ENCODE measurements at places on chromosomes 6 and 20.

- DNase-seq = peak; percentile 19
Measured at GRCh38 chr20:47066484-47067270, 172.0 kb downstream of the EYA2 start.

- no peak for DNase-seq
Measured at GRCh38 chr6:154487367-154488247, 22.9 kb downstream of the CNKSR3 start.

DNA sequence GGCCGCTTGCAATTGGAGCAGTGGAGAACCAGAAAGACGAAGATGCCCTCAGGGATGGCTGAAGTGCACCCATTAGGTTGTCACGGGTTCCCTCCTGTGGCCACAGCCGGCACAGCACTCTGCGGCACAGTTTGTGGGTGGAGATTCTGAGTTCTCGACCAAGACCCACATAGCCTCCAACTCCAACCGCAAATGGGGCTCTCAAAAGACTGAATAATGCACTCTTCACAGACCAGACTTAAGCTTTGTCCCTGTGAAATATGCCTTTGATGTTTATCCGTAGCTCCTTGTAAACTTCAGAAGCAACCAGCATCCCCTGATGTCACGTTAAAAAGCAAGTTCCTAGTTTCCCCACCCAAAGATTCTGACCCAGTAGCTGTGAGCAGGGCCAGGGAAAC, 934 bp upstream of the CST9 start:
- DNase-seq = peak; percentile 95

DNA sequence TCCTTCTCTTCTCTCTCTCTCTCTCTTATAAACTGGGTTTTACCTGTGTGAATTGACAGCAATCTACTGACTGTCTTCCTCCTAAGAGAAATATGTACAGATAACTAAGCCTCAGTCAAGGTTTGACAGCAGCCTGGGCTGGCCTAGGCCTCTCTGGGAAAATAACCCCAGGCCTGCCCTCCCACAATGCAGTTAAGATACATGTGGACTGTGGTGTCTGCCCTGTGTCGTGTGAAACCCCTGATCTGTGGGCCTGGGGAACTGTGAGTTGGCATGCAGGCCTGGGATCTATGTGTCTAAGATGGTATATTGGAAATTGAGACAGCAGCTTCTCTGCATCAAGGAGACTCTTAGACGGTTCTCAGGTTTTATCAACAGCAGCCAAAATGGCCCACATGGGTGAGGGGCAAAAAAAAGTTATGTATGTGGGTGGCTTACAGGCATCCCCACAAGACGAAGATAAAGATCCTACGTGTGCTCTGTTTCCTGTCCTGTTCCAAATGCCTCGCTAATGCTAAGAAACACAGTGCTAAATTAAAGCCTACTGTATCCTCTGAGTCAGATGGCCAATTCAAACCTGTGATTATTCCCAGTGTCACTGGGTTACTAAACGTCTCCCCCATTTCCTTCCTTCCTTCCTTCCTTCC, 19.0 kb downstream of the LRFN2 start:
- DNase-seq = no peak

- DNase-seq = no peak
Measured at GRCh38 chr6:106586815-106587415, 42.4 kb downstream of the RTN4IP1 start.

DNA sequence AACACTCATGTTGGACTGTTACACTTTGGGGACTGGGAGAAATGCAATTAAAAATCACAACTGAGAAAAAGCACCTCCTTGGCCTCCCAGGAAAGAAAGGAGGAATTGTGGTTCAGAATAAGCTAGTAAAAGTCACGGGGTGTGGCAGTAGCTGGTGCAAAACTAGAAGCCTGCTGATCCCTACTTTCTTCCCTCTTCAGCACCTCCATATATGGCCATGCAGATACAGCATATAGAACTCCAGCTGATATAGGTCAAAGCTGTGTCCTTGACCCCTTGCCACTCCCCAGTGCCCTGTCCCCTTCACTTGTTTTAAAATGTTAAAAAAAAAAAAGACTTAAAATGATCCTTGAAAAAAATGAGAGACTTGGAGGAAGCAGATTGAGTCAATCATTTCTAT, 5.5 kb upstream of the FLRT3 start:
- no peak for DNase-seq

- no peak for DNase-seq
Measured at GRCh38 chr20:36865076-36865860, 10.7 kb upstream of the TLDC2 start.

- DNase-seq = no peak
Measured at GRCh38 chr6:10591422-10592160, 70.4 kb downstream of the GCNT2 start.

- DNase-seq = no peak
Measured at GRCh38 chr6:45416700-45417099, 39.0 kb upstream of the SUPT3H start.

GRCh38 chr6:98875375-98875774, 41.0 kb downstream of the POU3F2 start:
- no peak for DNase-seq

DNA sequence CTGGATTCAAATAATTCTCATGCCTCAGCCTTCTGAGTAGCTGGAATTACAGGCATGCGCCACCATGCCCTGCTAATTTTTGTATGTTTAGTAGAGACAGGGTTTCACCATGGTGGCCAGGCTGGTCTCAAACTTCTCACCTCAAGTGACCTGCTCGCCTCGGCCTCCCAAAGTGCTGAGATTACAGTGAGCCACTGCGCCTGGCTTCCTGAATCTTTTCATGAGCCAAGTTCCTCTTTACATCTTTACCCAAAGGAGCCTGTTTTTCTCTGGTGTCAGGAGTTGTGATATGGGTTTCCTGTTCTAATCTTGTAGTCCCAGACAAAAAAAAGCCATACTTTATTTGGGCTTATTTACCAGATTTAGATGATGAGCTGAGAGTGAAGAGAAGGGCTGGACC, 34.4 kb downstream of the PCNA start:
- no peak for DNase-seq

DNA sequence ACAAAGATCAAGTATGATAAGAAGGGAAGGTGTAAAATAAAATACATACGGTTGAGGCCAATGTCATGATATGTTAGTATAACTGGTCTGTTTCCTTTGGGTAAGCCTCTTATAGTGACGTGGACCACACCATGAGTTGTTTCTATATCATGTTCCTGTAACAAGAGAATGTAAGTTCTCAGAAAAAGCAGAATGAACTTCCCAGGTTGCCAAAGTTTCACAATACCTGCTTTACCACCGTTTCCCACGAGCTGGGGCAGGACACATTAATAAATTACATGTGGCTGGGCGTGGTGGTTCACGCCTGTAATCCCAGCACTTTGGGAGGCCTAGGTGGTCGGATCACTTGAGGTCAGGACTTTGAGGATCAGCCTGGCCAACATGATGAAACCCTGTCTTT, 42.6 kb upstream of the SLA2 start:
- no peak for DNase-seq

GRCh38 chr6:52641826-52642225, 29.1 kb upstream of the TMEM14A start:
- no peak for DNase-seq

DNA sequence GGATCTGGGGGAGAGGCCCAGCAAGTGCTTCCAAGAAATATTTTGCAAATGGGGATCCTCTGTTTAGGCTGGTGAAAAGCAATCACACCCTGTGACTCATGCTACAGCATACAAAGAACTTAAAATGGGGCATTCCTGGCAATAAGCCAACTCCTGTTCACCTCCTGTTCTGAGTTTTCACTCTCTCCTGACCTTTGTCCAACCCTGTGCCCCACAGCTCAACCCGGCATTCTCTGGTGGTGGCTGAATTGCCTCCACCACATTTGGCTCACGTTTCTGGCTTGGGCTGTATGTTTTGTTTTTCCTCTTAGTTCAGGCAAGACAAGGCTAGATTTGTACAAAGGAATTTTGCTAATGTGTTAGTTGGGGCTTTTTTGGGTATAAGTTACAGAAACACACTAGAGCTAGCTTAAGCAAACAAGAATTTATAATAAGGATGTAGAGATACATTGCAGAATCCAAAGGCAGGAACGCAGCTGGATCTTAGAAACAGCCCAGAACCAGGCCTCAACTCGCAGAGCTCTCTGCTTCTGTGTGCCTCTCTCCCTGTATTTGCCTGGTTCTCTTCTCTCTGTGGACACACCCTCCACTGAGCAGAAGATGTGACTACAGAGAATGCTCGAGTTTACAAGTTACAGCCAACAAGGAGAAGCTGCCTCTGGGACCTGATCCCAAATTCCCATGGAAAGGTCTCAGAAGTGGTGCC, 9.4 kb downstream of the ABCC10 start:
- DNase-seq = peak; percentile 88

DNA sequence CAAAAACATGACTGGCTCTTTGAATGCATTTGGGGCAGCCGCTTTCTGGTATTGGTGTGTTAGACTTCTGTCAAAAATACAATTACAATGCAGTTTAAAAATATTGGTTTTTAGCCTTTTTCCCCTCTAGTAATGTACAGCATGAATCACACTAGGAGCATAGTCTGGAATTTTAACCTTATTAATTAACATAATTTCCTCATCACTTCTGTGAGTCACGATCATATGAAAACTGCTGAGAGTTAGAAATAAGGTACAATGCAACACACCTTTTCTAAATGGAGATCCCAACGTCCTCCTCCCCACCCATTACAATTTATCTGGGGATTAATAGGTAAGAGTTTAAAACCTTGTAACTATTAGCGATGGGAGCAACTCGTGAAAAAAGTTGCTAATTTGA, 297.1 kb upstream of the RIMS1 start:
- DNase-seq = no peak

DNA sequence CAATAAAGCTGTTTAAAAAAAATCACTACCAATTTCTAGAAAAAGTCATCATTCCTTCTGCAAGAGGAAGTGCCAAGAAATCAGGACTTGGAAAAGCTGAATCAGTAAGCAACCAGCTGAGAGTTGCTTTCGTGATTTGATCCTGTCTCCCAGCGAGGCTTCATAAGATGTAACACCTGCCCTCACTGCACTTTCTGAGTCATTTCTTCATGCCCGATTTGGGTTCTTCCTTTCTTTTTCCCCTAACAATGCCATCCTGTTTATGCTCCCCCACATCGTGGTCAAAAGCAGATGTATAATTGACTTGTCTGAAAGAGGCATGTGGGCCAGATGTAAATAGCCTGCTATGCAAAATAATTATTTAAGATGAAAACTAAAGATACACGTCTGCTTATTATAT, 52.1 kb downstream of the RIPOR2 start:
- DNase-seq = no peak

GRCh38 chr6:117906958-117907600, at the start of gene SLC35F1:
Gene SLC35F1 (plus strand): TSS chr6:117907264.
- peak; percentile 7 for DNase-seq

DNA sequence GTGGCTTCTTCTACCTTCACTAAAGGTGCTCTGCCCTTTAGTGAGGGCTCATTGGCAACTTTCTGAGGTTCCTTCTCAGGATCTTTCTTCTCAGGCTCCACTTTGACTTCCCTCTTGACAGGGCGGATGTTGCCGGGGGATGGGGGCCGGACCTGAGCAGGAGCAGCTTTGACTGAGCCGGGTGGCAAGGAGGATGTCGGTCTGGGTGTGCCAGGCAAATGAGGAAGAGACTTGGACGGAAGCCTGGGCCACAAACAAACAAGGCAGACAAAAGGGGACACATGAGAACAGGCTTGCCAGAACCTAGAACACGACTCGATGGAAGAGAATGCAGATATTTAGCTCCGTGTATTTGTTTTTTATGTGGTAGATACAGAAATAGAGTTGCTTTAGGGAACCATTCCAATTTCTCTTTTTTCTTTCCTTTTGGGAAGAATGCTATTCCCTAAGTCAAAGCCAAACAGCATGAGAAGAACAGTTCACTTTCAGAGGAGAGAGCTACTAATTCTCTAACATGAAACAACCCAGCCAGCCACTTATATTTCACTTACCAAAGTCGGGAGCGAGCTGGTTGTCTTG, 76.2 kb upstream of the BCLAF1 start:
- DNase-seq = no peak

- DNase-seq = no peak
Measured at GRCh38 chr20:46960536-46960935, 65.9 kb downstream of the EYA2 start.

- no peak for DNase-seq
Measured at GRCh38 chr6:46590765-46591164, 61.9 kb downstream of the CYP39A1 start.

- peak; percentile 100 for DNase-seq
Measured at GRCh38 chr20:31566658-31567379, 38.3 kb upstream of the ID1 start.

DNA sequence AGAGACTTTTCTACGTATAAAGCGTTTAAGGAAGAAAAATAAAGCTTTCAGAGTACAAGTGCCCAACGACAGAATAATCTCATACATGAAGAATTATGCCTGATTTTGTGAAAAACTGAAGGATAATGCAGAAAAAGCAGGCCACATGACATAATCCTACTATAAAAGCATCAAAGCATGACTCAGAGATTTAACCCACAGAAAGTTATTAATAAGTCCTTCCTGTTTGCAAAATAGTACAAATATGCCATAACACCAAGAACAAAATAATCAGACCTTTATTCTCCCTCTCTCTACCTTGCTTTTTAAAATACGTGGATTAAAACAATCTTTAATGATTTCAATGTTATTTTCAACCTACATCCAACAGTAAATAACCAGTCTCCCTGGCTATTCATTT, 118.6 kb upstream of the BCLAF1 start:
- peak; percentile 2 for DNase-seq

DNA sequence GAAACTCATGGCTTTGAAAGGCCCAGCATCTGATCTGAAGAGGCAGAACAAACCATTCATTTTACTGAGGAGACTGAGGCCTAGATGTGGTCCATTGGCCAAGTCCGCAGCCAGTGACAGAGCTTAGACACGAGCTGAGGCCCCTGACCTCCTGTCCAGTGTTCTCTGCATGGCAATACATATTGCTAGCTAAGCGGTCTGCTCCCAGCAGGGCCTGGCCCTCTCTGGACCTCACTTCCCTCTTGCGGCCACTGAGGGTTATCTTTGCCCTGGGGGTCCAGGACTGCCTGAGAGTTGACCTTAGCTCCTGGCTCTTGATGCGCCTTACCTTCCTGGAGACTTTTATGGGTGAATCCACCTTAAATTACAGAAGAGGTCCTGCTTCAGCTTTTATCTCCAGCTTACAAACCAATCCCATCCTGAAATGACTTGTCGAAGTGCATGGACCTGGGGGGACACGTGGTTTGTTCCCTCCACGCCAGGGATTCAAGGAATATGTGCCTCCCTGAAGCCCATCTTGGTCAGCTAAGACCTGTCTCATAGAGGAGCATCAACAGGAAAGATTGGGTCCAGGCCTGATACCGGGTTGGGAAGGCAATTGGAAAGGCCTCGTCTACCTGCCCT, 75.6 kb downstream of the CNBD2 start:
- DNase-seq = no peak

DNA sequence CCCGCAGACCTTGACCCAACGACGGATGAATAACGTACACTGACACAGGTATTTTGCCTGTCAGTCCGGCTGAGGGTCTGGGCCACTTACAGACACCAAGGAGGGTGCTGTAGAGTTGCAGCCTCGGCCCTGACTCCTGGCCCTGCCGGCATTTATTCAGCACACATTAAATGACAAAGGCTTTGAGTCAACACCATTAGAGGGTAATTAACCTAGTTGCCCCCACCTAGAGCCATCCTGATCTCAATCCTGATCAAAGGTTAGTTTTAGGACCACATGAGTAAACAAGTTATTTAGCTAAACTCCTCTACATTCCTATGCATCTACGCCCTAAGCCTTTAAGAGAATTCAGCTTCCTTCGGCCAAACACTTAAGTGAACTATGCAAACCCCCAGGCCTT, 11.9 kb upstream of the PM20D2 start:
- no peak for DNase-seq

GRCh38 chr6:85134172-85134571, 315.7 kb upstream of the NT5E start:
- DNase-seq = no peak

- no peak for DNase-seq
Measured at GRCh38 chr20:16349523-16350260, 223.6 kb downstream of the KIF16B start.
